ENCODE measurements at places on chromosomes 7 and 10.

DNA sequence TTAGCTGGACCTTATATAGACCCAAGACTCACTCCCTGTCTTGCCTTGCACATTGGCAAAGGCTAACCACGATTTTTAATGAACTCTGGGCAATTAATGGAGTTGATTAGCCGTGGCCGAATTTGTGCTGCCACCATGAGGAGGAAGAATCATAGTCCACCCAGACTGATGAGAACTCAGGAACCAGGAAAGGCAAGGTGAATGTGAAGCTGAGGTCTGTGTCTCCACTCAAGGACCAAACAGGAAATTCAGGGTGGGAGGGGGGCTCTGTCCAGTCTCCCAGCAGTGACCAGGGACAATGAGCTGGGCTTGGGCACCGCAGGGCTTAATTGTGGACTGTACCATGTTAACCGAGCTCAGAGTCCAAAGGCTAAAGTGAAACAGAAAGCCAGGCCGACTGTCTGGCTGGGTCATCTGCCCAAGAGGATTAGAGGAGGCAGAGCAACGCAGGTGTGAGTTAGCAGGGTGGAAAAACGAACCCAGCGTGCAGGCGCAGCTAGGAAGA lies 127.0 kb upstream of the JCAD start:
- no peak for DNase-seq

DNA sequence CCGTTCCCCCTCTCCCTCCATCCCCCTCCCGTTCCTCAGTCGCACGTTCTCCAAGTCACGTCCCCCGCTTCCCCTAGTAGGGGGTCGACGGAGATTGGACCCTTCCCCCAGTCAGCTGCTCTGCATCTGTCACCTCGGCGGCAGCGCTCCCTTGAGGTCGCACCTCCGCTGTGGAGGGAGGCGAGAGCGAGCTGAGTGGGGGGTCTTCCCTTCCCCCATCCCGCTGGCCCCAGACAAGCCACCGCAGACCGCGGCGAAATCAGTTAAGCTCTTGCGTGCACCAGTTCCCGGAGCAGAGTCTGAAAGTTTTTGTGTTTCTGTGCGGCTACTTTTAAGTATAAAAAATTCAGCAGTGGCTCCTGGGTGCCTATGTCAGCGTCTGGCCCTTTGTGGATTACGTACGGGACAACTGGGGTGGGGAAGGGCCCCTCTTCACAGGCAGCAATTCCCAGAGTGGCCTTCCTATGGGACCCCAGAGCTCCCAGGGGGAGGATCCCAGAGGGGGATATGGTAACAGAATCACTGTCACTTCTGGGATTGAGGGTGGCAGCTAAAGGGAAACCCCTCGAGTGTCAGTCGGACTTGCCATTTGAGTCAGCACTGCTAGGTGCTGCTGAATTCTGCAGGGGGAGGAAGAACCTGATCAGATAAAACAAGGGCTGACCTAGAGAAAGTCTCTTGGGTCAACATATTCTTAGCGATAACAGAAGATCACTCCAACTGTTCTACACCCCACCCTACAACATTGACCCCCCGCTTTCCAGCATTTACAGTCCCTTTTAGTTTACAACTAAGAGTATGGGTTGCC lies 12.5 kb upstream of the DDIT4 start:
- no peak for DNase-seq

- DNase-seq = no peak
Measured at GRCh38 chr10:43340619-43341018, 30.8 kb upstream of the FXYD4 start.

DNA sequence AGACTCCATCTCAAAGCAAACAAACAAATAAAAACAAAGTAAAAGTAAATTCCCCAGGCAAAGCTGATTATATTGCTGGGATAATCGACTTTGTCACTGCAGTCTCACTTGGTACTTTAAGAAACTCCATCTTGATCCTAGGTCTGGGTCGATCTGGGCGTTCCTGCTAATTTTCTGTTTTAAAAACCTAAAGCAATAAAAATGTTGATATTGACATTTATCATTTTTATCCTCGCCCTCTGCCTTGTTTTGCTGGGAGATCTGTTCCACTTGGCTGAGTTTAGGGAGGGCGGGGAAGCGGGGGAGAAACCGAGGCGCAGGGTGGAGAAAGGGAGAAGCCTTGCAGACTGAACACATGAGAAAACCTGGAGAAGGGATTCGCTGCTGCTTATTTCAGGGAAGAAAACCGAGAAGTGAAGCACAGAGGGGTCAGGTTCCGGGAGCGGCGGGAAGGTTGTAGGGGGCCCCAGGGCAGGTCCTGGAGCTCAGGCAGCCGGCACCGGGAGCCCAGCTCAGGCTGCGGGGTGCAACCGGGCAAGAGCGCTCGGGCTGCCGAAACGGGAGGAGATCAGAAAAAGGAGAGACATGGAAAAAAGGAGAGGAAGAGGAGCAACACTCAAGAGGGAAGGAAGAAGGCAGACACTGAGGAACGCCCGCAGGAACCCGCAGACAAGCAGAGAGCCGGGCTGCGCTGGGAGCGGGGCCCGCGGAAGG lies 27.3 kb upstream of the KMT2C start:
- no peak for DNase-seq

DNA sequence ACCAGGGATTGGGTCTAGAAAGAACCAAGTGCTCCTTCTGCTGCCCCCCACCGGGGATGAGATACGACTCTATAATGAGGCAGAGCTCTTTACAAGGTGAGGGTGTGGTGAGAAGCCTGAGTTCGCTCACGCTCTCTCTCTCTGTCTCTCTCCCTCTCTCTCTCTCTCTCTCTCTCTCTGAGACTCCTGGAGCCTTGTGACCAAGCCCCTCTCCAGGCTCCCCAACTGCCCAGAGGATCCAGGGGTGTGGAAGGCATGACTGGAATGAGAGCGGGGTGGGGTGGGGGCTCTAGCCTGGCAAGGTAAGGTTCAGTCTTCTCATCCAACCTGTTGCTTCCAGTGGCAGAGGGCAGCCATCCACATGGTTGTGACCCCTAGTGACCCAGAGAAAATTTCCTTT lies 3.1 kb upstream of the PTF1A start:
- DNase-seq = no peak

- DNase-seq = no peak
Measured at GRCh38 chr10:66926841-66927240, 1.0 kb downstream of the LRRTM3 start.

DNA sequence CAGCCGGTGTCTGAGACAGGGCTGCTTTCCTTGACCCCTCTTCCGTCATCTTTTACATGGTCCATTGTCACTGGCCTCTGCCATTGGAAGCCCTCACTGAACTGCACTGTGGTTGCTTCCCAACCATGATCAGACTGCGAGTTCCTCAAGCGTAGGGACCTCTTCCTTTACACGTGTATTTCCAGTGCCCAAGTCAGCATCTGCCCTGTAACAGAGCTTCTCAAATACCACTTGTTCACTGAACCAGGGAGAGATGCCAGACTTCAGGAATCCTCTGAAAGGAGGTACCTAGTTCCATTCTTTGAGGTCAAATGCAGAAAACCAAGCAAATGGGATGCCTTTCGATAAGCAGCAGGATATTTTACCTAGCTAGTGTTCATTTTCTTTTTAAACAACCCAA lies 145.1 kb downstream of the NRP1 start:
- DNase-seq = no peak

GRCh38 chr10:100835810-100836209 lies 77.0 kb upstream of the SLF2 start:
- DNase-seq = no peak

- no peak for DNase-seq
Measured at GRCh38 chr10:117533507-117534281, 8.9 kb upstream of the EMX2 start.

DNA sequence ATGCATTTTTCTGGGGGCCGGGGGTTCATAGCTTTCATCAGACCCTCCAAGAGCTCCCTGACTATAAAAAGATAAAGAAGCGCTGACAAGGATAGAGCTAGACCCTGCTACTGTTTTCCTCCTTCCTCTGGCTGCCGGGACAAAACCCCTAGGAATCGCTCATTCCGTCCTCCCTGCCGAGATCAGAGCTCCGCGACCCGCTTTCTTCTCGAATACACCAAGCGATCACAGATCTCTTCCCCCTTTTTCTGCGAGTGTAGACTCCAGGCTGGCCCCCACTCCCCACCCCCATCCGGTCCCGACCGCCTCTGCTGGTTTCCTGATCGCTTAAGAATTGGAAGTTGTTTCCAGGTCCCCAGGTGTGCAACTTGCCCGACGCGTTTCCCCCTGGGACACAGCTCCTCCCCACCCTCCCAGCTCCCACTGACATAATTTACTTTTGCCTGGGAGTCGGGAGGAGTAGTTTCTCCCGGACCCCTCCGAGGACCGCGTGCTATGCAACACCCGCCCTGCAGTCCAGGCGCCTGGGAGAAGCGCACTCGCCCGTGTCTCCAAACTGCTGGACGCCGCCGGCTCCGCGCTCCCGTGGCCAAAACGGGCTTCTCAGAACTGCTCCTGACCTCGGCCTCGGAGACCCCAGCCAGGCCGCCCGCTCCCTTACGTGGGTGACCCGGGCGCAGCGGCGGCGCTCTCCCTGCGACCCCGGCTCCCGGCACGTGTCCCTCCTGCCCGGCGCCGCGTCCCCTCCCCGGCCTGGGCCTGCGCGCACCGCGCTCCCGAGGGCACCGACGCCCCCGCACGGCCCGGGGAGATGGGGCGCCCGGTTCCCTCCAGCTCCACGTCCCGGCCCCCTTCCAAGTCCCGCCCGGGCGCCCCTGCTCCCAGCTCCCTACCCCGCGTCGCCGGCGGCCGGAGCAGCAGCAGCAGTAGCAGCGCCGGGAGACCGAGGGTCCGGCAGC lies 552 bp downstream of the IL15RA start:
- DNase-seq = no peak

DNA sequence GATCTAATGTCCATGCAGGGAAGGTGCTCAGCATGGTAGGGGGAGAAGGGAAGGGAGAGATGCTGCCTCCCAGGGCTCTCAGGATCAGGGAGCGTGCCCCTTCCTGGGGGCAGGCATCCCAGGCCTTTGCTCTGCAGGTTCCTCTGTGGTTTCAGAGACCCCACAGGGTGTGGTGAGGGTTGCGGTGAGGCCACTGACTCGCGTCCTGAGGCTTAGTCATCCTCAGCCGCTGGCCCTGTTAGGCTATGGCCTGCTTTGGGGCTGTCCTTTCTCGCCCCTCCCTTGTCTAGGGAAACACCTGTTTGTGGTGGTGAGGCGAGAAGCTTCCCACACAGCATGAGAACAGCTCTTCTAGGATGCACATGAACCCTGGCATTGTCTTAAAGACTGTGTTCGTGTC lies 558.3 kb upstream of the FOXK1 start:
- no peak for DNase-seq

DNA sequence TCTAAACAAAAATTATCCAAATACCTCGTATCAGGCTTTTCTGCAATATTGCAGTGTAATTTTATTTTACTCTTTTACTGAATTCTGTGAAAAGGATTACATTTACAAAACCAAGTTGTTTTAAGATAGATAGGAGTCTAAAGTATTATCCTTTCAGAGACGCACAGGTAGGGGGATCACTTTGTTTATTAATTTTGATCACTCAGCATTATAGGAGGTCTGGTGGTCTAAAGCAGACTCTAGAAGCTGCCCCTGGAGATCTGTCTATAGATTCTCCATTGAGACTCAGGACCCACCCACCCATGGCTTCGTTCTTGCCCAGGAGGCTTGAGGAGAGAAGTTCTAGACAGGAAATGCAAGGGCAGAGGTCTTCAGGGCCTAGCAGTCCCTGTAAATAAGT lies 223.4 kb upstream of the YAE1 start:
- no peak for DNase-seq

DNA sequence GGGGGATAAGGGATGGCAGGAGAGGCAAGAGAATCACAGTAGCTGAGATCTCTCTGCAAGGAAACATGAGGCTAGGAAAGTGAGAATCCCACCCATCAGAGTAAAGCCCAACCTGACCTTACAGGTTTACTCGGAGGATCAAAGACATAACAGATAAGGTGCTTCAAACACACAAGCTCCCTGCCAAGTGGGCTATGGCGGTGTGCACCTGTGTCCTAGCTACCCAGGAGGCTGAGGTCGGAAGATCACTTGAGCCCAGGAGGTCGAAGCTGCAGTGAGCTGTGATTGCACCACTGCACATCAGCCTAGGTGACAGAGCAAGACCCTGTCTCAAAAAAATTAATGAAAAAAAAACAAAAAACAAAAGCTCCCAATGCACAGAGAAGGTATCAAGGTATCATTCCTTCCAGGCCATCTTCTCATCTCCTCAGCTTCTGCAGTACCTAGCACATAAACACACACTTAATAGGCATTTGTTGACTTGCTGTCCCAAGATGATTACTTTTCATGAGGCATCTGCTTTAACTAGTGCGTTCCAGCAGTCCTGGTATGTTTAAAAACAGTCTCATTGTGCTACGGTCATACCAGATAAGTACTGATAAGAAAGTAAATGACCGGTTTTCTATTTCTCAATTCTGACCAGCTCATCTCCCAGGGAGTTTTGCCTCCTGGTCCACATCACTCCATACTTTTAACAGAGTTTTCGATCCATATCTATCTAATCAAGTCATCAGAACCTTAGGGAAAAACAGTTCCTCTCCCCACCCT lies 13.3 kb downstream of the GNA12 start:
- no peak for DNase-seq

- no peak for DNase-seq
Measured at GRCh38 chr7:65798111-65799075, 74.5 kb upstream of the VKORC1L1 start.

- DNase-seq = no peak
Measured at GRCh38 chr10:62811159-62811875, 4.8 kb downstream of the EGR2 start.

DNA sequence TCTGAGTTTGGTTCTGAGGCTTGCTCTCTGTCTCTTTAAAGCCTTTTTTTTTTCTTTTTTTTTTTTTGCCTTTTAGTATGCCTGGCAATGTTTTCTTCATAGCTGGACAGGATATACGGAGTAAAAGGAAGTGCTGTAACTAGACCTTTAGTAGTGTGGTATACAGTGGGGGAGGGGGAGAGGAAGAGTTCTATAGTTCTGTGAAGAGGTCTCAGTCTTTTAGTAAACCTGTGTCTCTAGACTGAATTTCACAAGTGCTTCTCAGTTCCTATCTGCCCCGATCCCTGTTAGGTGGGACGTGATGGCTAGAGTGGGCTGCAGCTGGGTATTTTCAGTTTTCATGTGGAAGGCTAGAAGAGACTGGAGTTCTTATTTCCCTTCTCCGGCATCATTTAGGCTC lies 3.1 kb upstream of the ABCC2 start:
- no peak for DNase-seq

DNA sequence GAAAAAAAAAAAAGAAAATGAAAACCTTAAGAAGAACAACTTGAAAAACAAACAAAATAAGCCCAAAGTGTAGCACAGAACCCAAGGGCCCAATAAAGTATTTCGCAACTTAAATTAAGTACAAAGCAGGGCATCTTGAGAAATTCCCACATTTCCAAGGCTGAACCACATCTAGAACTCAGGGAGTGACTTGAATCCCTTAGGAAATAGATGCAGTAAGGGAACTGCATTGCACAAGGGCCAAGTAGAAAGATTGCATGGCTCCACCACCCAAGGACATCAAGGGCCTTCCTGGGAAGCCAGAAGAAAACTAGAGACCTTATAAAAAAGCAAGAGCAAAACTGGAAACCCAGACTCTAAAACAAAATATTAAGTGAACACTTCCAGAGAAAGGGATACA lies 352.7 kb downstream of the CXCL12 start:
- DNase-seq = no peak

- DNase-seq = no peak
Measured at GRCh38 chr10:96651998-96652431, 65.2 kb upstream of the TM9SF3 start.

- no peak for DNase-seq
Measured at GRCh38 chr10:121130382-121130781, 279.2 kb downstream of the WDR11 start.

- DNase-seq = no peak
Measured at GRCh38 chr10:42640610-42641229, 2.4 kb upstream of the ZNF33B start.

- DNase-seq = no peak
Measured at GRCh38 chr7:85829817-85830432, 643.1 kb upstream of the SEMA3D start.
